Stimulated activated CD8-positive, alpha-beta memory T cell treated with anti-CD3 and anti-CD28 coated beads, Interleukin-7, amount 100 ng/mL, for 24 hours (primary cell): ENCODE measurements at places on chromosomes 12 and 14.

- DNase-seq, result no peak
Measured at GRCh38 chr12:6273205-6273540, 37.3 kb upstream of the PLEKHG6 start.

DNA sequence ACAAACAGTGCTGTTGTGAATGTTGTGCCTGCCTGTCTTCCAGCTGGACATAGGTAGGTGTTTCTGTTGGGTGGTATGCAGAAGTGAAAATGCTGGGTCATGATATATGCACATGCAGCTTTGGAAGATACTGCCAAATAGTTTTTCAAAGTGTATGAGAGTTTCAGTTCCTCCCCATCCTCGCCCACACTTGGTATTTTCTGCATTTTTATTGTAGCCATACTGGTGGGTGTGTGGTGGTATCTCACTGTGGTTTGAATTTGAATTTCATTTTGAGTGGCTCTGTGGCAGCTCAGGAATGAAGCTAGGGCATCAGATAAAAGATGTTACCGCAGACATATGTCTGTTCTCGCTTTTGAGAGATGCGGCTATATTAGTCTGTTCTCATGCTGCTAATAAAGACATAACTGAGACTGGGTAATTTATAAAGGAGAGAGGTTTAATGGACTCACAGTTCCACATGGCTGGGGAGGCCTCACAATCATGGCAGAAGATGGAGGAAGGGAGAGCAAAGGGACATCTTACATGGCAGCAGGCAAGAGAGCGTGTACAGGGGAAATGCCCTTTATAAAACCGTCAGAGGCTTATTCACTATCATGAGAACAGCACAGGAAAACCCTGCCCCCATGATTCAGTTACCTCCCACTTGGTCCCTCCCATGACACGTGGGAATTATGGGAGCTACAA, 183.1 kb downstream of the CAND1 start:
- DNase-seq, result no peak

DNA sequence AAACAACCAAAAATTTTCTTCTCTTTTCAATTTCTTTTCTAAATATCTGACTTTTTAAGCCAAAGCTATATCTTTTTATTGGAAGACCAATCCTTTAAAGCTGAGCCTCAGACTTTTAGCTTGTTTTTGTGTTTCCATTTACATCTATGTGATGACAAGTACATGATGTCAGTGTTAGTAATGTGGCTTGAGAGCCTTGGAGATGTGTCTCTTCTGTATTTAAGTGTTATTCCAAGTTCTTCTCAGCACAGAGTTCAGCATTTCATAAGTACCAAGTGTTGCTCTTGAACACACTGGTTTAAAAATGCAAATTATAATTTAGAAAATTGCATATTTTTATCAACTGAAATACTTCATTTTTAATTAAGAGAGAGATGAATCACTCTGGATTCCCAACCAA, 948.9 kb upstream of the FLRT2 start:
- DNase-seq, result no peak

DNA sequence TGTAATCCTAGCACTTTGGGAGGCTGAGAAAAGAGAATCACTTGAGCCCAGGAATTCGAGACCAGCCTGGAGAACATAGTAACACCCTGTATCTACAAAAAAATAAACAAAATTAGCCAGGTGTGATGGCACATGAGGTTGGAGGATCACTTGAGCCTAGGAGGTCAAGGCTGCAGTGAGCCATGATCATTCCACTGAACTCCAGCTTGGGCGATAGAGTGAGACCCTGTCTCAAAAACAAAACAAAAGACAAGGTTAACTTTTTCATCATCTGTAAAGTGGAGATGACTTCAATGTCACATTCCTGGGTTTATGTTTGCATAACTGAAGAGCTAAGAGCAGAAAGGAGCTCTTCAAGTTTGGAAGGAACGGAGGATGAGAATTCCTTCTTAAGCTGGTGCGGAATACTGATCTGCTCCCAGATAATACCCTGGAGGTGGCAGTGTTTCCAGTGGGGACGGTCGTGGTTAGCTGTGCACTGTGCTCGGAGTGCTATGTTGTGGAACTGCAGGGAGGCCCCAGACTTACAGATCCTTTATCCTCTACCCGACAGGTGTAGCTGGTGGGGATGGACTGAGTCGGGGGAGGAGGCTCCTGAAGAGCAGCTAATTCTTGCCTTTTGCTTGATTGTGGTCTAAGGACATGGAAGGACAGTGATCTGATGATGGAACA, 22.5 kb upstream of the BICD1 start:
- no peak for DNase-seq

GRCh38 chr14:26685401-26685800, 87.6 kb upstream of the NOVA1 start:
- DNase-seq, result no peak

GRCh38 chr14:100212476-100213333, 26.2 kb upstream of the YY1 start:
- no peak for DNase-seq
